ENCODE measurements at places on chromosomes 5 and 9.

- no peak for DNase-seq
Measured at GRCh38 chr5:143037071-143037470, 266.9 kb downstream of the ARHGAP26 start.

DNA sequence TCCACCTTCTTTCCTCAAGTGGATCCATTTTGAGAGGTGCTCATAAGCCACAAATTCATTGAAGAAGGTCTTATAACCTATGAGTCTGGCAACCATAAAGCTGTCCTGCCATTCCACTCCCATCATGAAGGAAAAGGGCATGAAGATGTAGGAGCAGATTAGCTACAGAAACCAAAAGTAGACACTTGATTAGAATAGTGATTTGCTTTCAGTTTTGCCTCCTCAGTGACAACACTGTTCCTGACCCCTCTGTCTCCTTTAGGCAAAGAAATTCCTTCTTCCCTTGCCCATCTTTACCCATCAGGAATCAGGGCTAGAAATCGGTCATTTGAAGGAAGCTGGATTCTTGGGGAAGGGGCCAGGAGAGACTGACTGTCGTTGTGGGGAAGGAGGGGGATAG lies 55.2 kb downstream of the SLC28A3 start:
- no peak for DNase-seq

DNA sequence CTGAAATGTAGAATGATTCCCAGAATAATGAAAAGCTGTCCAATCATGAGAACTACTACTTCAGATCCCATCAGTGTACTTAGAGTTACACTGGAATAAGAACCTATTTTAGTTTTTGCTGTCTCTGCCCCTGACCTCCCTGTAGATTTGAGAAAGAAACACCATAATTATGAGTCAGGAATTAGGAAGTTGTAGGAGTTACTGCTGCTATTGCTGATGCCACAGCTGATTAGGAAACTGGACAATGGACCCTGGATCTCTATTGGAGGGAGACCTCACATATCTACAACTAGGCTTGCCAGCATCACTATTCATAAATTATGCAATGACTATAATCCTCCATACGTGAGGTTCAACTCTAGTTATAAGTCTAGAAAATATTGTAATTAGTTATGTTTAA lies 48.8 kb upstream of the EDIL3 start:
- no peak for DNase-seq

- no peak for DNase-seq
Measured at GRCh38 chr9:2824564-2824963, 19.3 kb downstream of the PUM3 start.

DNA sequence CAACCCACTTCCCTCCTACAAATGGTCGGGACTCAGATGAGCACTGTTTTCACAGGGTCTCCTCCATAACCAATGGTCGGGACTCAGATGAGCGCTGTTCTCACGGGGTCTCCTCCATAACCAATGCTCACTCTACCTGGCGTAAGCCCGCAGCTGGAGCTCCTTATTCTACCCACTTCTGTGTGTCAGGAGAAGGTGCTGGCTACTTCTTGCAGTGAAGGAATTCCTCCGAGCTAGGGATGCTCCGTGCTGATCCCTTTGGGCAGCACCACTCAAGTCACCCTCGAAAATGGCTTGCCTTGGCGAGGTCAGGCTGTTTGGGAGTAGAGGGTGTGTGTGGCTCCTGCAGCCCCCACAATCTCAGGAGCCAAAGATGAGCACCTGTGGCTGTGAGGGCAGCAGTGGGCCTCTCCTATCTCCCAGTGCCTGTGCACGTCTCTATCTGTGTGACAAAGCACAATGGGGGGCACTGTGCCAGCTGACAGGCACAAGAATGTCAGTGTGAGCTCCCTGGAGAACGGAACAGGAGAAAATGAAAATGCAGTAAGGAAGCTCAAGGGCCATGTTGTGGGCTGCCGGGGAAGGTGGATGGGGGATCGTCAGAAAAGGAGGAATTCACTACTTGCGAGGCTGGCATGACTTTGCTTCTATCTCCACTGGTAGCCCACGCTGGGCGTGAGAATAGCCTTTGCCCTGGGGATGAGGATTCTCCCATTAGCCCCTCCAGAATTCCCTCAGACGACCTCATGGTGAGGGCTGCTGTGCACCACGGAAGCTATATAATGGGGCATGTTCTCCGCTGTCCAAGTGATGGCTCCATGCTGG lies 3.9 kb upstream of the BTNL9 start:
- no peak for DNase-seq

DNA sequence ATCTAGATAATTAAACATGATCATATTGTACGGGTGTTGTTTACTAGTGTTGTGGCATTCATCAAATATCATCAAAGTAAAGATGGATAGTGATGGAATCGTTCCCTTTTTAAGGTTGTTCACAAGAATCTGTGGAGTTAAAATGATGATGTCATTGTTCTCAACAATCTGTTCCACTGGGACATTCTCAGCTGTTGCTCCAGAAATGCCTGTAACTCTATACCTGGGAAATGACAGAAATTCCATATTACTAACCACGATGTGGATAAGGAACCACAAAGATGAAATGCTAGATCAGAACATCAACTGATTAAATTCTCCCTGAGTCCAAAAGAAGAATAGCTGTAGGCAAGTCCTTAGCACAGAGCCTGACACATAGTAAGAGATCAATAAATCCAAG lies 38.0 kb downstream of the RIGI start:
- DNase-seq, result no peak

DNA sequence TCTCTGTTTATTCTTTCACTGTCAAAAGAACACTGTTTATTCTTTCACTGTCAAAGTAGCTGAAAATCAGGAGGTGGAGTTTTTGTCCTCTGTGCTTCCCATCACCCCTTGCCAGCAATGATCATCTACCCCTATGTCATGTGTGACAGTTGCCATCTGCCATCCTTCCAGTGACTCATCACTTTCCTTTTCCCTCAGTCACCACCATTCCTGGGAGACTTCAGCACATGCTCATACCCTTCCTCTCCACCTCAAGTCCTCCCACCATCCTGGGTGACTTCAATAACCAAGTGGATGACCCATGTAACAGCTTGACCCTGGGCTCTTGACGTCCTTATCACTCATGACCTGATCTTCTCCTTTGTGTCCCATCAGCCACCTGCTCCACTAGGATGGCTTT lies 43.3 kb upstream of the RASEF start:
- DNase-seq, result no peak

- DNase-seq, result no peak
Measured at GRCh38 chr9:109133533-109133932, 13.8 kb upstream of the TMEM245 start.

DNA sequence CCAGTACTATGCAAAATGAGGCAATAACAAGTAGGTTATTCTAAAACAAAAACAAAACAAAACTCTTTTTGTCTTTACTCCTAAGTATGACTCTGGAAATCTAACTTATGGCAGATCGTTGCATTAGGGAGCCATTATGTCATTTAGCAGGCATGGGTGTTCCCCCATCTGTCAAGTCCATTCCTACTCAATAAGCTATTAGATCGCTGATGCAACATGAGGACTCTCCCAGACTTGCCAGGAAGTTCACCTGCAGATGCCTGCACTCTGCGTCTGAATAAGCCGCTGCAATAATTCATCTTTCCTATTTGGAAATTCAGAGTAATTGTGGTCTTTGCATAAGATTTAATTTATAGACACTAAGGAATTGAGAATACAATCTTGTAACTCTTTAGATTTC lies 585.0 kb downstream of the KIF4B start:
- no peak for DNase-seq

DNA sequence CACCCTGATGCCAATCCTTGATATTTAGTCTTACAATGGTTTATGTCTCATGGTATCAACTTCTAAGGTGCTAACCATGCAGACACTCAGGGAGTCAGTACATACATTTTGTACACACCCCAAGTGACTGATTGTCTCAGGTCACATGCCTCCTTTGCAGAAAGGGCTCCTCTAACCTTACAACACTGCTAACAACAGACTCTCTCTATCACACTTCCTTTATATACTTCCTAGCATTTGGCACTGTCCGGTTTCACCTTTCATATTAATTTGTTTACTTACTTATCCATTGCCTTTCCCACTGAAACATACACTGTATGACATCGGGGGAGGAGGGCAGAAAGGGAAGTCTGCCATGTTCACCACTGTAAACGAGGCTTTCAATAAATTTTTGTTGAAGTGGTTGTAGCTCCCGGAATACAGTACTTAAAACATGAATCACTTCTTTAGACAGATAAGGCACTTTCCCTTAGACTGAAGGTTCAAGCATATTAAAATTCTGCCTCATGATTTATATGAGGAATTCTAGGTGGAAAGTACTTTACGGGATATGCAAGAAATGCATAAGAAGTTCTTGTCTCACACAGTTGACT lies 20.6 kb downstream of the EMB start:
- no peak for DNase-seq

GRCh38 chr9:20729523-20729922 lies 45.5 kb downstream of the FOCAD start:
- no peak for DNase-seq

- no peak for DNase-seq
Measured at GRCh38 chr5:56569076-56569475, 246.3 kb upstream of the MAP3K1 start.

DNA sequence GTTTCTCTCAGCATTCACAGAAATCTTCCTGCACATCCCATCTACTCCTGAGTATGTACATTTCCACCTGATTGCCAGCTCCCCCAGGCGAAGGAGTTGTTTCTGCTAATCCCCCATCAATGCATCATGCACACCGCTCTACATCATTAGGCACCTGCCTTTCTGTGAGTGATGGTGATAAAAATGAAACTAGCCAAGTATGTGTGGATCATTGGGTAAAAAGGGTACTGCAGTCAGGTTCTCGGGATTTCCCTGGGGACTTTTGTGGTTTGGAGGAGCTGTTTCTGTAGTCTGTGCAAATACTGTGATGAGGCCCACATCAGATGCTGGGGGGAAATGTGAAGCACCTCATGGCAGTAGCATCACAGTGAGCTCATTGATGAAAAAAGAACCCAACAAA lies 30.4 kb downstream of the CAMK4 start:
- peak; percentile 26 for DNase-seq

GRCh38 chr9:687994-688393 lies 153.5 kb upstream of the DMRT1 start:
- DNase-seq, result no peak

- no peak for DNase-seq
Measured at GRCh38 chr9:135032041-135032835, 55.2 kb upstream of the OLFM1 start.

DNA sequence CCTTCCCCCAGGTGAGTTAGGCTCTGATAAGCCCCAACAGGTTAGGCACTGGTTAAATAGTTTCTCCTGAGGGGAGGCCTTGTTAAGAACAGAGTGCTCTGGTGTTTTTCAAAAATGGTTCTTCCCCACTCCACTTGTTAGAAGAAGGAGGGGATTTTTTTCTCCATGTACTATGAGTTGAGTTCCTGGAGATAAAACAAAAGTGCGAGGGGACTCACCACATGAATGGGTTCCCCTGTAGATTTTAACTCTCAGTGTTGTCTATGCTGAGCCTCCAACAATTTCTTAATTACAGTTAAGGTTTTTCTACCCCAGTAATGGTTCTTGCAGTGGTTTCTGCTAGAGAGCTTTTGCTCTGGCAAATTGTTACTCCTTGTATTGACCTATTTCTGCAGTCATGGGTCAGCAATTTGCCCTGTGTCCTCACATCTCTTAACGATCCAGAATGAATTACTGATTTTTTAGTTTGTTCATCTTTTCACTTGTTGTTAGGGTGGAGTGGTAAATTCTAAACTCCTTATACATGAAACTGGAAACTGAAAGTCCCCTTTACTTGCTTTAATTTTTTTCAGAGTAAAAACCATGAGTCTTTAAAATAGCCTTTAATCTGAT lies 44.4 kb downstream of the SCAMP1 start:
- DNase-seq, result no peak

GRCh38 chr5:79974886-79975285 lies 16.2 kb downstream of the MTX3 start:
- no peak for DNase-seq

GRCh38 chr5:123279136-123279535 lies 144.1 kb downstream of the CEP120 start:
- DNase-seq, result no peak

GRCh38 chr5:23763170-23763569 lies 255.8 kb downstream of the PRDM9 start:
- DNase-seq, result no peak

DNA sequence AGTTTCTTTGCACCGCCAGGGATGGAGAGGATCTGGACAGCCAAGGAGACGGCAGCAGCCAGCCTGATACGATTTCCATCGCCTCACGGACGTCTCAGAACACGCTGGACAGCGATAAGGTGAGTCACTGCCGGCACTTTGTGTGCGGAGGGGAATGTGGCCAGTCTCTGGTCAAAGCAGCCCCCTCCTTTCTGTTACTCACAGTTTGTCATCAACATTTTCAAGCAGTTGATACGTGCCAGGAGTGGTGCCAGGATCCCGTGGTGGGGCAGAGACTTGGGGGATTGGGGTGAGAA lies 175.1 kb upstream of the OTULINL start:
- DNase-seq, result no peak

- DNase-seq, result no peak
Measured at GRCh38 chr5:133734916-133735315, 122.6 kb upstream of the FSTL4 start.

DNA sequence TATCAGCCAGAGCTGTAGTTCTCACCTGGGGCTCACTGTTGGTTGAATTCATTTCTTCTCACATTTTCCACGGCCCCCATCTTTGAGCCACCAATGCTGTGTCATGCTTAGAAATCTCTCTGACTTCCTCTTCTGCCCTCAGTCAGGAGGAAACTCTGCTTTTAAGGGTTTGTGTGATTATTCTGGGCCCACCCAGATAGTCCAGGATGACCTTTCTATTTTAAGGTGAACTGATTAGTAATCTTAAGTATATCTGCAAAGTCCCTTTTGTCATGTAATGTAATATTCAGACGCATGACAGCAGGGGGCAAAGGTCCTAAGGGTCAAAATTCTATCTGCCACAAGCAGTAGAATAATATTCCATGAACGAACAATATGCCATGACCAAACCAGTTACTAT lies 88.4 kb downstream of the AK8 start:
- no peak for DNase-seq

DNA sequence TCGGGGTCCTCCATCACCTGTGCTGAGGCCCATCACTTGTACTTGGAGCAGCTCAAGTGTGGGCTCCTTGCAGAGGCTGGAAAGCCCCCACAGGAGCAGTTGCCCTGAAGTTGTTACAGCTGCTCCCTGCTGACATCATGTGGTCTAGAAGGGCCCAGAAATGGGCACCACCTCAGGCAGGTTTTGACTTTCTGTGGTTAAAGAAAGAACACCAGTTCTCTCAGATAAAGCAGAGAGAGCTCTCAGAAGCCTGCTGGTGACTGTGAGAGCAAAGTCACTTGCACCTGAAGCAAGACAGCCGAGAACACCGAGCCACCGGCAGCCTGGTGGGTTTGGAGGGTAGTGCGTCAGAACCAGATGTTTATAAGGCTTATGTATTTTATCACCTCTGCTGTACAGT lies 70.4 kb downstream of the MVB12B start:
- peak; percentile 12 for DNase-seq

- DNase-seq, result no peak
Measured at GRCh38 chr5:14424011-14424685, 157.4 kb upstream of the OTULINL start.

GRCh38 chr5:142181547-142182163 lies 73.1 kb downstream of the NDFIP1 start:
- no peak for DNase-seq

- no peak for DNase-seq
Measured at GRCh38 chr9:14500705-14501104, 186.8 kb upstream of the NFIB start.

Measured in stimulated activated CD4-positive, alpha-beta T cell treated with anti-CD3 and anti-CD28 coated beads, TNF-alpha, amount 100 ng/mL, for 1 hour (primary cell).